GDM1 (cell line): ENCODE measurements at places on chromosomes 13 and 19.

DNA sequence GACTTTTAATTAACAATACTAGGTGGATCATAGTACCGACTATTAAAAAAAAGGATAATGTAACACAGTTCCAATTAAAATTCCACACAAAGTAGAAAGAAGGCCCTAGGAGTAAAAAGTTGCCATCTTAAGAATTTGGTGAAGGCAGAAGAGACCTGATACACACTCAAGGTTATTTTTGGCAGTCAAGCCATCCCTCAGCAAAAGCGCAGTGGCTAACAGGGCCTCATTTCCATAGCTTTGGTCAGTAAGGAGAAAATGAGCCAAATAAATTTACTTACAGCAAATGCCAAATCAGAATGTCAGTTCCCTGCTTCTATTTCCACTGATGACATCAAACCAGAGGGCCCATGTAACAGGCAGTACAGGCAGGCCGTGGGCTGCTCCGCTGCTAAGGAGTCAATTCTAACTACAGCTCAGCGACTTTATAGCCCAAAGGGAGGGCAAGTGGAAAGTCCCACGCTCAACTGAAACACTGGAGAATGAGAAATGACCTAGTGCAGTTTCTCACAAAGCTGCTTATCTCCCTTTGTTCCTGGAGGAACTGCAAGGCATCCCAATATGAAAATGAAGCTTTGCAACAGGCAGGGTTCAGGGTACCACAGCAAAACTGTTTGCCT is 6.3 kb downstream of the ARGLU1 start:
- no peak for DNase-seq

- DNase-seq: no peak
Measured at GRCh38 chr13:100549316-100549715, 39.3 kb downstream of the GGACT start.

GRCh38 chr19:43997631-43998290 is 5.0 kb upstream of the ZNF230 start:
- no peak for DNase-seq

- DNase-seq: no peak
Measured at GRCh38 chr19:30144802-30145201, 202.8 kb downstream of the URI1 start.

GRCh38 chr19:4624301-4624700 is 15.0 kb upstream of the TNFAIP8L1 start:
- DNase-seq: no peak

GRCh38 chr19:15864824-15865223 is 33.0 kb downstream of the CYP4F2 start:
- no peak for DNase-seq

DNA sequence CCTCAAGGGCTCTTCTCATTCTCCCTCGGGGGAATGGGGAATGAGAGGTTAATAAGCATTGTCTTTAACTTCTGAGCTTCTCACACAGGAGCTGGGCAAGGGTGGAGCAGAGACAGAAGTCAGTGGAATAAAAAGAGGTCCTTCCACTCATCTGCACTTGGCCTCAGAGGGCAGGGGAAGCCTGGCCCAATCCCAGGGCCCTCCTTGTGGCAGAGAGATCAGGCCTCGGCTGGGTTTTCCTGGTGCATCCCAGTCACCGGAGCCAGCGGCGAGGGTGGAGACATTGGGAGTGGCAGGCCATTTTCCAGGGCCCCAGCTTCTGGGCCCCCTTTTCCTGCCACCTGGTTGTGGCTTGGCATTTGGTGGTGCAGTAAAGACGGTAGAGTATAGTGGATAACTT is 10.6 kb downstream of the CALM3 start:
- no peak for DNase-seq

GRCh38 chr19:45171211-45171623 is 6.8 kb downstream of the TRAPPC6A start:
- DNase-seq: no peak

GRCh38 chr13:48925001-48925400 is 50.7 kb upstream of the FNDC3A start:
- no peak for DNase-seq

GRCh38 chr19:35267818-35268535 is 785 bp upstream of the USF2 start:
- DNase-seq: peak; percentile 77

DNA sequence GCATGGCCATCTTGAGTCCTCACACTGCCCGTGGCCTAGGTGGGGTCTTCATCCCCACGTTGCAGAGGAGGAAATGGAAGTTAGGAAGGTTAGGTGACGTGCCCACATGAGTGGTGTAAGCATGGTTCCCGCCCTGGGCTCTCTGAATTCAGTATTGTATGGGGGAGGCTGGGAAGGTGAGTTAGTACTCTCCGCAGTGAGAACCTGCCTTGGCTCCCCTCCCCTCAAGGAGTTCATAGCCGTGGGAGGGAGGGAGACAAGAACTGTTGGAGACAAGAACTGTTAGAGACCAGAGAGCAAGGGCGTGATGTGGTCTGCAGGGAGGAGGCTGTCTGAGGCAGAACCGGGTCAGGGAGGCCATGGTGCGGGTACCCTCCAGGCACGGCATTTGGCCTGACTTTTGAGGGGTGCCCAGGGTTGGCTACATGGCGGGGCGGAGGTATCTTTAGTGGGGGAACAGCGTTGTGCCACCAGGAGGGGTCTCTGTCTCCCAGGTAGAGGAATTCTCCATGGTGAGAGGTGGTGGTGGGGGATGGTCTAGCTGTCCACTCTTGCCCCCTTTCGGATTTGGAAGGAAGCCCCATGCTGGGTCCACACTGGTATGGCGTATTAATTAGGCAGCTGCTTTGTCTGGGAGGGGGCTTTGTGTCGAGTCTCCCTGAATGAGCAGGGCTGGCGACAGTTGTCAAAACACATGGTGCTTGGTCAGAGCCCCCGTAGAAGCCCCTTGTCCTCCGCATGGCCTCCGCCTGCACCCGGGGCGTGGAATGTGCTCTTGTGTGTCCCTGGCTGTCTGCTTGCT is 45.8 kb downstream of the CAPN12 start:
- DNase-seq: no peak

GRCh38 chr13:62846302-62846701 is 1430.7 kb upstream of the PCDH20 start:
- DNase-seq: no peak

DNA sequence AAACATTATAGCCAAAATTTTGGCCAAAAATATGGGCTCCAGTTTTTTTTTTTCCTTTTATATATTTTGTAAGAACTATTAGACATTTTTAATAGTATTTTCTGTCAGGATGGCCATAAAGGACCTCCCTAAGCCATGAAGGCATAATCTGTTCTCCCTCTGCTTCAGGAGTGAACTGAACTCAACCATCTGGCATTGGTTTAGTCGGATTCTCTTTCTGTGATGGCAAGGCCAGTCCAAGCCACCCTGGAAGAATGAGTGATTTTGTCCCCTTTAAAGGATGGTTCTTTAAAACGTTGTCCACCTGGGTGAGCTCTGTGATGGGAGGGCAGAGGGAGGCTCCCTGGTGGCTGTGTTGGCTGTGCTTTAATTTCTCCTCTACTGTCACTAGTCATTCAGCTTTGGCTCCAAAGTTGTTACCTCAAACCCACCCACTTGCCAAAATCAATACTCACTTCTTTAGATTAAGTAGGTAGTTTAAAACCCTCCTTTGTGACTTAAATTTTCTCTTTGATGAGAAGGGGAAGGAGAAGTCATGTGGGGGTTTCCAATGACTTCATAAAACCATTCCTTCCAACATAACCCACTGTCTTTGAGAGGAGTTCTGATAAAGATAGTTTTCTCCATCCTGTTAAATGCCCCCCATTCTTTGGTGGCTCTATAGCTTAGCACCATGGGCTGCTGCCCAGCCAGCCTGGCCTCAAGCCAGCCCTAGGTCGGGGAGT is 4.4 kb downstream of the TNFRSF19 start:
- DNase-seq: no peak

- DNase-seq: no peak
Measured at GRCh38 chr13:98508280-98508679, 68.6 kb downstream of the STK24 start.
